ENCODE measurements at places on chromosomes 11 and 22.

- DNase-seq: peak; percentile 46
These were observed 602.2 kb downstream of the BUD13 start for GRCh38 chr11:116170526-116171120.

DNA sequence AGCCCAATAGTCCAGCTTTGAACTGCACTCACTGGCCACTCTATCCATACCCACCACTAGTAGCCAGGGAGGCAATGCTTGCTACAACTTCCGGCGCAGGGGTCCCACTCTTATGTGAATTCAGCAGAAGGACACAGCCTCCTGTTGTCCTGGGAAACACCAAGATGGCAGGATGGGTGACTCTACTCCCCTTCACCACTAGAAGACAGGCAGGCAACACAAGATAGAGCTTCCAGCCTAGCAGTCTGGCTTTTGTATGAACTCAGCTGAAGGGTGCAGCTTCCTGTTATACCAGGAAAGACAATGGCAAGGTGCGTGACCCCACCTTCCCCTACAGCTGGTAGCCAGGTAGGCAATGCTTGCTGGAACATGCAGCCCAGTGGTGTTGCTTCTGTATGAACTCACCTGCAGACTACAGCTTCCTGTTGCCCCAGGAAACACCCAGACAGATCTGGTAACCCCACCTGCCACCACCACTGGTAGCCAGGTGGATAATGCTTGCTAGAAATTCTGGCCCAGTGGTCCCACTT lies 205.2 kb upstream of the KIRREL3 start:
- no peak for DNase-seq

- no peak for DNase-seq
These were observed 530.3 kb downstream of the TBC1D22A start for GRCh38 chr22:47292546-47293320.

- DNase-seq: no peak
These were observed 770.6 kb downstream of the FAM181B start for GRCh38 chr11:81963018-81963417.

- DNase-seq: no peak
These were observed 161.3 kb upstream of the UBASH3B start for GRCh38 chr11:122494221-122494620.

DNA sequence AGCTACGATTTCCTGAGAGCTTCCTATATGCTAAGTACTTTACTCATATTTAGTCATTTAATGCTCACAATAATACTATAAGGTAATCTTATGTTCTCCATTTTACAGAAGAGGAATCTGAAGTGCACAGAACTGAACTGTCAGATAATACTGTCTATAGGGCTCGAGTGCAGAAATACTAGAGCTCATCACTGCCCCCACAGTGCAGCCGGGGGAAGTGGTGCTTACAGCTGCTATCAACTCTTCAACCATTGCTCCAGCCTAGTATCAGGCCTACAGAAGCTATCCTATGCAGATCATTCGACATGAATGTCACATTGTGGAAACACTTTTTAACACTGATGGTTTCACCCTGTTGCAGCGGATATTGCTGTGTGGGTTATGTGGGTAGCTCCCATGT lies 929.9 kb downstream of the NTM start:
- no peak for DNase-seq

- no peak for DNase-seq
These were observed at the start of gene RASGRP2 for GRCh38 chr11:64743591-64744543. TSS of gene RASGRP2 (minus strand) at chr11:64744142. CDS start at chr11:64742866, 1,276 bp downstream.

DNA sequence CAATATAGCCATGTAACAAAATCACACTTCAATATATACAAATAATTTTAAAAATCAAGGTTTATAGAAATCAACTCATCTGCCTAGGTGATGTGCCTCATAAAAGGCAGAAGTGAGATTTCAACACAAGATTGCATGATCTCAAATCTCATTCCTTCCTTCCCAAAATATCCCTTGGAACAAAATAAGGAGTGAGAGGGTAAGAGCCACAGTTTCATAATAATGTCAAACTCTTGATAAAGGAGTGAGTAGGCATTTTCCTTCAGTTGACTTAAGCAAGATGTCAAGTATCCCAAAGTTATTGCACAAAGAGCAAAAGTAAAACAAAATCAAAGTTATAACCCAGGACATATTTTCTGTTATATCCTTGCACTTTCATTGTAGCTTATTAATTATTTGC lies 81.3 kb downstream of the C22orf31 start:
- no peak for DNase-seq

DNA sequence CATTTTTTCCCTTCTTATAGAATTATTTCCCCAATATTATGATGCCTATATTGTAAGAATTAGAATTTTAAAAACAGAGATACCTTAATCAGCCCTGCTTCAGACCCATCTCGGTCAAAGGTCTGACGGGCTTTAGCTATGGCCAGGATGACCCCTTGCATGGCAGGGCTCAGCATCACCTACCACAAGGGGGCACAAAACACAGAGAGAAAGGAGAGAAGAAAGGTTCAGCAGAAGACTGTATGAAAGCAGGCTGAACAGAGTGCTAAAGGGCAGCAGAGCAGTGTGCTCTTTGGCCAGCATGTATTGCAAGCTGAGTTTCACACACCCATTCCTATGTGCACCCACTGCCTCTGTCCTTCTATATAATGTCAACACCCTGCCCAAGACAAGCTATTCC lies 26.8 kb downstream of the CLDN25 start:
- peak; percentile 63 for DNase-seq

DNA sequence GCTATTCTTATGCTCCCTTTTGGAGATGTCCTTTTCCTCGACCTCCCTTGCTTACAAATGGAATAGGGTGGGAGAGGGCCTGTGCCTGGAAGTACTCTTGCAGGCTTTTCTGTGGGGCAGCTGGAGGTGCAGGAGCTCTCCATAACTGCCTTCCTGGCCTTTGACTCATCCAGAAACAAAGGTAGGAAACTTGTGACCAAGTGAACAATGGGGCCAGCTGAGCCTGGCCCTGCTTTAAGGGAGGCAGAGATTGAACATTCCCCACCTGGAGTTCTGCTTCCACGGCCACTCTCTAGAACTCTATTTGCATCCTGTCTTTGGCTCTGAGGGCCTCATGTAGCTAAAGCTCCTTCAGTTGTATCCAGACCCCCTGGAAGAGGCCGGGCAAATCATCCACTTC lies 5.1 kb upstream of the LYVE1 start:
- DNase-seq: no peak

- no peak for DNase-seq
These were observed 15.2 kb downstream of the MIF start for GRCh38 chr22:23909296-23909898.

GRCh38 chr22:29216873-29217666 lies 11.4 kb downstream of the EMID1 start:
- DNase-seq: no peak

- DNase-seq: no peak
These were observed 20.1 kb upstream of the EIF3D start for GRCh38 chr22:36549033-36549432.

GRCh38 chr11:89405629-89406028 lies 85.5 kb downstream of the NOX4 start:
- no peak for DNase-seq

DNA sequence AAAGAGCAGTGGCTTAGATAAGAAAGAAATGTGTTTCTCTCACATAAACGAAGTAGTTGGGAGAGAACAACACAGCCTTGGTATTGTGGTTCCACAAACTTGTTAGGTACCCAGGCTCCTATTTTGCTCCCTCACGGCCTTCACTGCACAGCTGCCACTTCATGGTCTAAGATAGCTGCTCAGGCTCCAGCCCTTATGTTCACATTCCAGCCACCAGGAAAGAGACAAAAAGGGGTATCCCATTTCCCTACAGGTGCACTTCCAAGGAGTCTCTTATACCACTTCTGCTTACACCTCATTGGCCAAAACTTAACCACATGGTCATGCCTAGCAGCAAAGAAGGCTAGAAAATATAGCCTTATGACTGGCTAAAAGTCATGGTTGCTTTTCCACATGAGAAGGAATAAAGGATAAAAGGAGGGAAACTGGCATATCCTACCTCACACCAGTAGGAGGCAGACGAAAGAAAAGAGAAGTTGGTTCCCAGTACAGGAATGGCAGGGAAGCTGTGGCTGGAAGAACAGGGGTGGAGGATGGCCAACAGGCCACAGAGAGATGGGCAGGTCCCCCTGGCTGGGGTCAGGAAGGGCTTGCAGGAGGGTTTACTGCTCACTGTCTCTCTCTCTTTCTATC lies 5.4 kb upstream of the HDHD5 start:
- DNase-seq: no peak

DNA sequence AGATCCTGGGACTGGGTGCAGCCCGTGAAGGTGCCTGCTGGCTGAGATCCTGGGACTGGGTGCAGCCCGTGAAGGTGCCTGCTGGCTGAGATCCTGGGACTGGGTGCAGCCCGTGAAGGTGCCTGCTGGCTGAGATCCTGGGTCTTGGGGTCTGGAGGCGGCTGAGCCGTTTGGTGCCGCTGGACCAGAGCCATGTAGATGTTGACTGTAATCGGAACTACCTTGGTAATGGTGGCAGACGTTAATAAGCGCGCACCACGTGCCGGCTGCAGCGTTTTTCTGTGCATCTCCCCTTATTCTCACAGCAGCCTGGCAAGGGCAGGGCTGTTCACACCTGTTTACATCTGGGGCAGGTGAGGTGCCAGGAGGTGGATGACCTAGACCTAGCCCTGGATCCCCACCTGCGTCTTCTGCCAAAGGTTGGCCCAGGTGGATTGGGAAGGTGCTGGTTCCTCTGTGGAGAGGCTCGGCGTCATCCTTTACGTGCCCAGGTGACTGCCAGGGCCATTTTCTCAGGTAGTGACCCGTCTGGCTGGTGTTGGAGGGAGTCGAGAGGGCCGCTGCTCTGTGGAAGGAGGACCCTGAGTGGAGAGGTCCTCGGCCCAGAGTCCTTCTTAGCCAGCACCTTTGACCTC lies 382.5 kb downstream of the TBC1D22A start:
- no peak for DNase-seq

- DNase-seq: no peak
These were observed 1.0 kb upstream of the HTATIP2 start for GRCh38 chr11:20362481-20362880.

DNA sequence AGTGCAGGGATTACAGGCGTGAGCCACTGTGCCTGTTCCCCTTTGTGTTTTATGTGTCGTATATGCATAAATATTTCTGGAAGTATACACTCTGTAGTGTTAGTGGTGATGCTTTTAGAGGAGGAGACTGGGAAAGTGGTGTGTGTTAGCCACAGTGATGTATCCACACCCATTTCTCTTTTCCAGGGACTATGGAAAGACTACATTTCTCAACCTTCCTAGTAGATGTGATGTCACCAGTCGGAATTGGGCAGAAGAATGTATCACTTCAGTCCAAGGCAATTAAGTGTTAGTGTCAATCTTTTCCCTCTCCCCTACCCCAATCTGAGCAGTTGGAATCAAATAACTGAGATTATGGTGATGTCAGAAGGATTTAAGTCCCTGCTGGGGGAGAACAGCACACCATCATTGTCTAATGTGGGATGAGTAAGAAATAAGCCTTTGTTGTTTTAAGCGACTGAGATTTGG lies 5.8 kb upstream of the ATG16L2 start:
- DNase-seq: no peak

GRCh38 chr11:7543302-7543701 lies 29.5 kb downstream of the PPFIBP2 start:
- DNase-seq: peak; percentile 33

DNA sequence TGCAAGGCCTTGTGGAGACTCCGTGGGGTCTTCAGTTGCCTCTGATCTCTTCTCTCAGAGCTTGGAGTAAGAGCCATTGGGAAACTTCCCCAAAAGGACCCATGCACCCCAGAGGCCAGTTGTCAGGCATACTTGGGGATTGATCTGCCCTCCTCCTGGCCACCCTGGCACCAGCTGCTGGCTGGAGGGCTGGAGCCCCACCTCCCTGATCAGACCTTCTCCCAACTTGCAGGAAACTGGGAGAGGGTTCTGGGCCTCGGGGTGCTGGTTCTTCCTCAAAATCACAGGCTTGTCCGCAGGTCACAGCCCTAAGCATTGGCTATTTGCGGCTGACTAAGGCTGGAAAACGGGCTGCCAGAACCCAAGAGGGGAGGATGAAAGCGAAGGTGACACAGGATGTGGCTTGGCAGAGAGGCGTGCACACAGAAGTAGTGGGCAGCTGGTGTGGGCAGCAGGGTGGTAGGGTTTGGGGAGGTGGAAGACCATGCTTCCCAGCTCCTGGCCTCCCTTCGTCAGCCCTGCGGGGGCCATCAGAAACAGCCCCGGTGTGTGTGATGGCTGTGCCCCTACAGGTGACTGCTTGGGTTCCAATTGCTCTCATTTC lies 1.3 kb upstream of the DGKZ start:
- DNase-seq: no peak

- DNase-seq: no peak
These were observed 18.5 kb downstream of the ENDOD1 start for GRCh38 chr11:95108159-95108611.

DNA sequence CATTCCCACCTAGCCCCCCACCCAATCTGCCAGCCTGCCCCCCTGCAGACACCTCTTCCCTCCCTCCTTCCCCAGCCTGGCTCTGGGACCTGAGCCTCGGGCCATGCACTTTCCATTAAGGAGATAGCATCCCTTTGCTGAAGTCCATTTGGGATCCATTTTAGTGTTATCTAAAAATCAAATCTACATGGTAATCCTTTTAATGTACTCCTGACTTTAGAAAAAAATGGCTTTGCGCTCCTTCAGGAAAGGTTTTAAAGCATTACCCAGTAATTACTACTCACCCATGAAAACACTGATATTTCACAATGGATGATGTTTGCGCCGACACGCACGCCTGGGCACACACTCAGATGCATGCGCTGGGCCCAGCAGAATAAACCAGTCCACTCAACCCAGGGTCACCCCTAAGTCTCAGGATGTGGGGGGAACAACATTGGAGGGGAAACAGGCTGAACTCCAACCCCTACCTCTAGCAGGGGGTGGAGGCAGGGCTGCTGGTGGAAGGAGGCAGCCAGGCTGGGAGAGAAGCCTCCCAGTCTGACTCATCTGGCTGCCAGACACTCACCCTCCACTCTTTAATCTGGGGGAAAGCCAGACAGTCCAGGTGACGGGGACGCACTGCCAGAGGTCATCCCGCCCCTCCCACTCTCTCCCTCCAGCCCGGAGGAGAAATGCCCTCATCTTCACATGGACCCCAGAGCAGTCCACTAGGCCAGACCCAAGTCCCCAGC lies 29.8 kb downstream of the LMO1 start:
- DNase-seq: peak; percentile 75

DNA sequence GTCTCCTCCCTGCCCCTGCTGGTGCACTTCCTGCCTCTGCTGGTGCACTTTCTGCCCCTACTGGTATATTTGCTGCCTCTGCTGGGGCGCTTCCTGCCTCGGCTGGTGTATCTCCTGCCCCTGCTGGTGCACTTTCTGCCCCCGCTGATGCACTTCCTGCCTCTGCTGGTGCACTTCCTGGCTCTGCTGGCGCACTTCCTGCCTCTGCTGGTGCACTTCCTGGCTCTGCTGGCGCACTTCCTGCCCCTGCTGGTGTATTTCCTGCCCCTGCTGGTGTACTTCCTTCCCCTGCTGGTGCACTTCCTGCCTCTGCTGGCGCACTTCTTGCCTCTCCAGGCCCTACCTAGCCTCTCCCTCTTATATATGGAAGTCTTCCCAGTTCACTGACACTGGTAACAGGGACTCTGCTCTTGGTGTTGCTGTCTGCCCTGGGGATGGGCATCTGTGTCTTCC lies 10.1 kb downstream of the MTFP1 start:
- no peak for DNase-seq
